ENCODE measurements at places on chromosomes 7 and 10.

GRCh38 chr10:70430493-70431445 lies 10.7 kb downstream of the NODAL start:
- peak; percentile 74 for DNase-seq

DNA sequence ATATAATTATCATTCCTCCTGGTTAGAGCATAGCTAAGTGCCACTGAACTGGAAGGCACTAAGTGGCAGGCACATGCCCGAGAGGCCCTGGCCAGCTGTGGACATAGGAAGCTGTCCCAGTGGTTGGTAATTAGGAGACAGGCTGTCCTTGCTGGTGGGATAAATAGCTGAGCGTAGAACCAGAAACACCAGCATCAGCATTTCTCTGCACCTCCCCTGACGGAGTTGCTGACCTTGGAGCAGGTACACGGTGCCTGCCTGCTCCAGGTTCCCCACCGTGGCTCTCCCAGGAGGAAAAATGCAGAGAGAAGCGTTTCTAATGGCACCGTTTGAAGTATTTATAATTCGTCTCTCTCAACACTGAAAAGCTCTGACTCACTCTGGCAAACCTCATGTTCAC lies 5.6 kb upstream of the ABLIM1 start:
- DNase-seq = no peak

DNA sequence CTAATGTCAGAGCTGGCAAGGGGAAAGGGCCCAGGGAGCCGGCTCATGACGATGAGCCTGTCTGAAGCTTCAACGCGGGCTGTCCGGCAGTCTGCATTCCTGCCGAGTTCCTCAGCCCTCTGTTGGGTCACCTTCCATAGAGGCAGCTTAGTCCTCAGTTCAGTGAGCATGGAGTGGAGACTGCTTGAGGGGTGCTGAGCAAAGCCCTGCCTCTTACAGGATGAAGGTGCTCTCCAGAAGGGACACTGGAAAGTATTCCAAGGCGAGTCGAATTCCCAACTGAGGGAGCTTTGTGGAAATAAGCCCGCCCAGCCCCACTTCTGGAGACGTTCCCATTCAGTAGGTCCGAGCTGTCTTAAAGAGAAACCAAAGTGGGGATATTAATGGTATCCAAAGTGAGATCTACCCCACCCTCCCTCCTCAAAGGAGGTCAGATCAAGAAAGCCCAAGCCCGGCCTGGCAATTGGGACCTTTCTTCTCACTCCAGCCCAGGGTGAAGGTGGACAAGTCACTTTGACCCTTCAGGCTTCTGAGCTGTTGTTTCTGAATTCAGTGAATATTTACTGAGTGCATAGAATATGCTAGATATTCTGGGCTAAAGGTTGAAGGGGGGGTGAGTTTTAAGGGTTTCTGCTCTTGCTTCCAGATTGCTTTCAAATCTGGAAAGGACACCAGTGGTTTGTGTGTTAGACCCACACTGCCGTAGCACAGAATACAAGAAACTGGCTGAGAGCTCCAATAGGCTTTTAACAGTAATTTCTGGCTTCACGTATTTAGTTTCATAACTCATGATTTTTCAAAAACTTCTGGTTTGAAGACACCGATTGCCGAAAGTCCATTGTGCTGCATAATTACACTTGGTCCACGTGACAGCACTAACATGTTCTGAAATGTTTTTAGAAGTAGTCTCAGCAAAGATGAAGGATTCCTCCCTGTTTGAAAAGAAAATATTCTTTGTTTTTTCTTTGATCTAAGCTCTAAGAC lies 3.5 kb downstream of the EGFR start:
- no peak for DNase-seq

DNA sequence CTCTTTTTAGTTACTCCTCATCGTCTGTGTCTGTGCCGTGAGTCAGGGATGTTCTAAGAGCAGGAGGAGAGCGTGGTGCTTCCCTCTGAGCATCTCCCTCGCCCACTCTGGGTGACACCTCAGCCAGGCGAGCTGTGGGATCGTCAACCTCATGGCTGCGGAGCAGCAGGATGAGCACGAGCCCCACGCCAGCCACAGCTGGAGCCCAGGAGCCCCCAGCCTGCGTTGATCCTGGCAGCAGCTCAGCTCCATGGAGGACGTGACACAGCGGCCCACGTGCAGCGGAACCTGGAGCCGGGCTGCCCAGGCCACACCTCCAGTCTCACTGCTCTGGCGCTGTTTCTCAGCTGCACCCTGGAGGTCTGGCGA lies 512.0 kb downstream of the PTPRN2 start:
- DNase-seq = no peak

- no peak for DNase-seq
Measured at GRCh38 chr10:102612964-102613275, 31.4 kb upstream of the TRIM8 start.

DNA sequence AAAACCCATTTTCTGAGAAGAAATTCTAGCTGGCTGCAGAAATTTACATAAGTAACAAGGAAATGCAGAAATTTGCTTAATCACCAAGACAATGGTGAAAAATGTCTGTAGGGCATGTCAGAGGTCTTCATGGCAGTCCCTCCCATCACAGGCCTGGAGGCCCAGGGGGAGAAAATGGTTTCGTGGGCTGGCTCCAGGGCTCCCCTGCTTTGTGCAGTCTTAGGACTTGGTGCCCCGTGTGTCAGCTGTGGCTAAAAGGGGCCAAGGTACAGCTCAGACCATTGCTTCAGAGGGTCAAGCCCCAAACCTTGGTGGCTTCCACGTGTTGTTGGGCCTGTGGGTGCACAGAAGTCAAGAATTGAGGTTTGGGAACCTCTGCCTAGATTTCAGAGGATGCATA lies 215.9 kb downstream of the GPR158 start:
- DNase-seq = no peak

DNA sequence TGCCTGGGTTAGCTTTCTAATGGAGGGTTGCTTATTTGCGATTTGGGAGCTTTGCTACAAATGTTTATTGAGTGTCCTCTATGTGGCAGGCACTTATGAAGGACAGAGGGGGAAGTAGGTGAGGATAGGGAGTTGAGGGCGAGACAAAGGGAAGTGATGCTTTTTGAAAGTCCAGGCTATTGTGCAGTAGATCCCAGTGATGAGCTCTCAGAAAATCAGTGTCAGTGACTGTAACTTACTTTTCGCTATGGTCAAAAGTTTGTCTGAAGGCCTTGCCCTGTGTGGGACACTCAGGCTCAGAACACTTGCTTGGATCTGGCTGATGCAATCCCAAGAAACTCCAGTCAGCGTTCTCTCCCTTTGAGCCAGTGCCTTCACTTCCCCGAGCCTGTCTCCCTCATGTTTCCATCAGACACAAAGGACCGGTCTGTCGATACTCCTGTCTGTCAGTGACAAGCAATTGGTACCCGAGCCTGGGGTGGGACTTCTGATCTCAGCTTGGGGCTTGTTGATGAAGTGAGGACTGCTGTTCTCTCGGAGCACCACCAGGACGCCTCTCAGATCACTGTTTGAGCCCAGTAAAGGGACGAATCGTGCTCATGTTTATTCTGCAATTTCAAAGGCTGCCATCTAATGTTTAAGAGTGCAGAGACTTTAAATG lies 63.1 kb upstream of the SORCS3 start:
- DNase-seq = no peak

GRCh38 chr10:8639486-8640185 lies 585.1 kb downstream of the GATA3 start:
- DNase-seq = no peak

DNA sequence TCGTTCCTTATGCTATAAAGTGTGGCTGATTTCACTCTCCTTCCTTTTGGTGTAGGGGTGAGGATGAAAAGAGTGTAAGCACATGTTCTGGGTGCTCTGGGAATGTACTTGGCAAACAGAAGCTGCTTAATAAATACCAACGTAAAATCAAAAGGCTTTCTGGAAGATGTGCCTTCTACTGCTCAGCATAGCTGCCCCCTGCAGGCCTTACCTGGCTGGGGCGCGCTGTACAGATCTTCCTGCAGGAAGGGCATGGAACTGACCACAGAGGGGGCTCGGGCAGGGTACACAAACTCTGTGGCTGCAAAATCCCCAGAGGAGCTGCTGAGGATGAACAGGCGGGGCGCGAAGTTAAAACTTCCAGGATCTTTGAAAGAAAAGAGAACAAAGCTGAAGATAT lies 169.4 kb downstream of the SVIL start:
- no peak for DNase-seq

DNA sequence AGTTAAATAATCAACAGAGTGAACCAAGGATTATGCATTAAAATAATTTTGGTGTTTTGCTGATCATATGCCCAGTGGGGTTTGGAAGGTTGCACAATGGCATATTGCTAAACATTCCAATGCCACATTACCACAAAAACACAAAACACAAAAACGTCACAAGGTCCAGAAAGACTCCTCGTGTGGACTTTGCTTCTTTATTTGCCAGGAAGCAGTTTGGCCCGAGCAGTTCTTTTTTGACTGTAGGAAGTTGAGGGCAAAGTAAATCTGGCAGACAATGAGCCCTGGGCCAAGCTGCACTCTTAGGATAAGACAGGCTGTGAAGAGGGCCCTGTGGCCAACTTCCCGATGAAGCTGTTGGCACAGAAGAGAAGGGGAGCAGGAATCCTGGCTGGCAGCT lies 39.2 kb upstream of the SLC35B4 start:
- no peak for DNase-seq

DNA sequence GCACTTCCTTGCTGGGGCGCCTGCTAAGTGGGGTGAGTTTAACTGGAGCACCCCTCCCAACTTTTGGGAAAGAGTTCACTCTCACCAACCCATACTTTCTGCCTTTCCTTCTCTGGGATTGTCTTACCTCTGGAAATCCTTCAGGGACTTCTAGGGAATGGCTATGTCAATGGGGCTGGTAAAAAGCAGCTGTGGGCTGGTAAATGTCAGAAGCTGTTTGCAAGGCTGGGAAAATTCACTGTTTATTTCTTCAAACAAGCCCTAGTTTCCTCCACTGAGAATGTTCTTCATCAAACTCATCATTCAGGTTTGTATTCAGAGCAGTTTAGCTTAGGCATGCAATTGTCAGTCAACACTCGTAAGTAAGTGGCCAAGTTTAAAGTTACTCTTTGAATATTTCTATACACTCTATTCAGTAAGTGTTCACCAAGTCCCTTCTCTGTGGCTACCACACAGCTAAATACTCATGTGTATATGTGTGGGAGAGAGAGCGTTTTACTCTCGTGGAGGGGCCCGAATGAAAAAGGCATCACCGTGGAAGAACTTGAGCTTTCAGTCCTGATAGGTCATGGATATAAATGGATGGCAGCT lies 654.8 kb downstream of the LRMDA start:
- no peak for DNase-seq

GRCh38 chr10:102744374-102745051 lies 765 bp downstream of the WBP1L start:
- DNase-seq = peak; percentile 29
